H1 (cell line): ENCODE measurements at places on chromosomes 7 and 10. TPM values are rescaled to one million over a fixed set of nuclear protein-coding genes. Genes with fewer than 3 reads are reported as not detected.

C10orf71 gene
- not detected in 2 replicates for total RNA-seq

DNA sequence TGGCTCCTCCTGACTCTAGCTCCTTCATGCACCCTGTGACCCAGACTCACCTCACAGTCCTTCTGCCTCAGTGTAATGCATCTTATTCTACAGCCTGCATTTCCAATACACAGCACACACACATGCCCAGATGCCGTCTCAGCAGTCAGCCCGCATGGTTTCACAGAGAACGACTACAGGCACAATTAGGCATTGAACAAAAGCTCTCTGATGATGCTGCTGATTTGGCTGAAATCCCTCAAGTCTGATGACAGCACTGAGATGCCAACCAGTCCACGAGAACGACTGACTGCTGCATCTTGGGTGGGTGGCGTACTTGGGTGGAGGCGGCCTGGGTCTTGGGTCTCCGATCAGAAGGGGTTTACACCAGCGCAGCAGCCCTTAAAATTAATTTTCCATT lies 200.4 kb downstream of the TAX1BP1 start:
- H3K36me3 ChIP-seq = no peaks in the 10 kb centered on the region
- H3K27ac ChIP-seq = no peak overlapping the region
- no peak for DNase-seq
- no peaks in the 10 kb centered on the region for H3K4me1 ChIP-seq
- no peaks in the 10 kb centered on the region for H3K27me3 ChIP-seq

DNA sequence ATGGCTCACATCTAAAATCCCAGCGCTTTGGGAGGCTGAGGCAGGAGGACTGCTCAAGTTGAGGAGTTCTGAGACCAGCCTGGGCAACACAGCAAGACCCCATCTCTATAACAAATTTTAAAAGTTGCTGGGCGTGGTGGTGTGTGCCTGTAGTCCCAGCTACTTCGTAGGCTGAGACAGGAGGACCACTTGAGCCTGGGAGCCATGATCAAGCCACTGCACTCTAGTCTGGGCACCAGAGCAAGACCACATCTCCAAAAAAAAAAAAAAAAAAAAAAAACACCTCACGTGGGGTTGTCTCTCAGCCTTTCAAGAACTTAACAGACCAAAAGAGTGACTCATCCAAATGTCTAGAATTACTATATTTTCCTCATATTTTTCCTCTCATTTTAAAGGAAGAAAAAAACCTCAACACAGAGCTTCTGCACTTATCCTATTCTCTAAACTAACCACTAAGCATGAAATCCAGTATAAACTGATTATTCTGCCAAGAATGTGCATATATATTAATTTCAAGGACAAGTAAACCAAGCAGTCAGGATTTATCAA lies 46.3 kb downstream of the CUL2 start:
- H3K36me3 ChIP-seq = no peaks in the 10 kb centered on the region
- H3K4me1 ChIP-seq = peaks cover 3% of the 10 kb centered on the region
- H3K27me3 ChIP-seq = no peaks in the 10 kb centered on the region
- no peak for DNase-seq
- H3K27ac ChIP-seq = no peak overlapping the region

DNA sequence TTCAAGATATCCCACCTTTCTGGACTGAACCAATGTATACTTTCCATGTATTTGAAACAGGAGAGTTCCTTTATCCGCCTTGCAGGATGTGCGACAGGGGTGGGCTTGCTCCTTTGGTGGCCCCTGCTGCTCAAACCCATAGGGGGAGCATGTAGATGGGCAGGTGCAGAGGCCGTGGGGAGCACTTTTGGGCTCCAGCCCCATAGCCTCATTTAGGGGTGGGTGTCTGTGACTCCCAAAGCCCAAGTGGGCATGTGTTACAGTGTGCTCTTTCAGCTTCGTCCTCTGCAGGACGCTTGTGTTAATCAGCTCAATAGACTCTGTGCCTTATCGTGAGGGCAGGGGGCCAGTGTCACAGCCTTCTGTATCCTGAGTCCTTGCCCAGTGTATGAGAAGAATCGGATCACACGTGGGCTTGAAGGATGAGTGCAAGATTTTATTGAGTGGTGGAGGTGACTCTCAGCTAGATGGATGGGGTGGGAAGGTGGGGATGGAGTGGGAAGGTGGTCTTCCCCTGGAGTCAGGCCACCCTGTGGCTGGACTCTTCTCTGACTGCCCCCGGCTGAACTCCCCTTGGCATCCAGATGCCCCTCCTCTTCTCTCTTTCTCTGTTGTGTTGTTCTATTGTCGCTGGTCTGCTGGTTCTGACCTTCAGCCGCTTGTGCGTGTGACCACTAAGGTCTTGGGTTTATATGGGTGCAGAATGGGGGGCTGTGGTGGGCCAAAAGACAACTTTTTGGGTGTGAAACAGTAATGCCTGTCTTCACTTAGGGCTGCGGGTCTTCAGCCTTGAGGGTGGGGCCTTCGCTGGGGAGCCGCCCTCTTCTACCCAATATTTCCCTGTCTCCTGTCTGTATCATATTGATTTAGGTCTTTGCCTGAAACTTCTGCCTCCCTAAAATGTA lies 262.2 kb downstream of the GLRX3 start:
- H3K27ac ChIP-seq = no peak overlapping the region
- H3K36me3 ChIP-seq = no peaks in the 10 kb centered on the region
- H3K4me3 ChIP-seq = no peak overlapping the region

DNA sequence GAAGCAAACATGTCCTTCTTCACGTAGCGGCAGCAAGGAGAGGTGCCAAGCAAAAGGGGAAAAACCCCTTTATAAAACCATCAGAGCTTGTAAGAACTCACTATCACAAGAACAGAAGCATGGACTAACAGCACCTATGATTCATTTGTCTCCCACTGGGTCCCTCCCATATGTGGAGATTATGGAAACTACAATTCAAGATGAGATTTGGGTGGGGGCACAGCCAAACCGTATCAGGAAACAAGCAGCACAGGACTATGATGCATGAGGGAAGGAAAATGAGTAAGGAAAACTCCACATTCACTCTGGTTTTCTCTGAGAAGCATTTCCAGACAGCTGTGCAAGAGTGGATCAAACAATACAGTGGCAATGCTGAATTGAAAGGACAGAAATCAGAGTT lies 81.6 kb downstream of the RSU1 start:
- no peak overlapping the region for H3K4me3 ChIP-seq
- no peak for DNase-seq
- no peaks in the 10 kb centered on the region for H3K4me1 ChIP-seq
- H3K27ac ChIP-seq = no peak overlapping the region
- no peaks in the 10 kb centered on the region for H3K36me3 ChIP-seq

GRCh38 chr10:121662945-121663917 lies 65.0 kb upstream of the FGFR2 start:
- peak; percentile 36 for DNase-seq
- H3K4me3 ChIP-seq = no peak overlapping the region
- H3K27ac ChIP-seq = no peak overlapping the region
- H3K36me3 ChIP-seq = no peaks in the 10 kb centered on the region
- H3K4me1 ChIP-seq = peaks cover 5% of the 10 kb centered on the region

GRCh38 chr10:86779220-86780017 lies 23.0 kb downstream of the BMPR1A start:
- no peak for DNase-seq
- no peak overlapping the region for H3K27ac ChIP-seq
- peaks cover 10% of the 10 kb centered on the region for H3K4me1 ChIP-seq
- peaks cover 3% of the 10 kb centered on the region; the same call in 1 of the 2 replicates for H3K36me3 ChIP-seq
- no peak overlapping the region for H3K4me3 ChIP-seq
- H3K27me3 ChIP-seq = no peaks in the 10 kb centered on the region
